ENCODE measurements at places on chromosomes 5 and 9. TPM values are rescaled to one million over a fixed set of nuclear protein-coding genes. Genes with fewer than 3 reads are reported as not detected.

The SCGB3A1 gene
- total RNA-seq: not detected

The PCDHA3 gene
- 0.63 TPM for total RNA-seq

The ADAMTS19 gene
- 0.19 TPM for total RNA-seq

The TRIO gene
- total RNA-seq: 238 TPM

The FOXD4L6 gene
- total RNA-seq: 0.25 TPM

The ANKRD18B gene
- not detected for total RNA-seq

The DBH gene
- 0.19 TPM for total RNA-seq

The FBP1 gene
- 10.9 TPM for total RNA-seq

The PRLR gene
- total RNA-seq: 2.4 TPM

The IPPK gene
- total RNA-seq: 13.2 TPM

The EMB gene
- total RNA-seq: 66.1 TPM

The TRIM36 gene
- total RNA-seq: 1.9 TPM

The PTPA gene
- 49.5 TPM for total RNA-seq

The PDE6A gene
- total RNA-seq: not detected

The SH3TC2 gene
- total RNA-seq: 8.4 TPM

The HAPLN1 gene
- total RNA-seq: not detected

The LRRC19 gene
- not detected for total RNA-seq

The CORO2A gene
- 2.9 TPM for total RNA-seq

The NR6A1 gene
- total RNA-seq: 0.95 TPM

The F2RL1 gene
- total RNA-seq: 3.0 TPM

The ENTPD2 gene
- 0.25 TPM for total RNA-seq

The SCGB3A2 gene
- total RNA-seq: not detected

The EQTN gene
- 0.95 TPM for total RNA-seq

The SLC9A3 gene
- total RNA-seq: 1.3 TPM

The FOXD4L4 gene
- not detected for total RNA-seq

The FAM221B gene
- total RNA-seq: not detected

The FYB1 gene
- 23.9 TPM for total RNA-seq

The ZNF608 gene
- 23.6 TPM for total RNA-seq

The SLC6A7 gene
- not detected for total RNA-seq

The FBP2 gene
- not detected for total RNA-seq

The CFAP90 gene
- not detected for total RNA-seq

The ITGA2 gene
- total RNA-seq: 1.5 TPM

The ADAMTSL1 gene
- 3.0 TPM for total RNA-seq

The UGT3A2 gene
- total RNA-seq: not detected

The PRR16 gene
- 1.9 TPM for total RNA-seq

The MLANA gene
- not detected for total RNA-seq

The SARDH gene
- 0.56 TPM for total RNA-seq

The MUSK gene
- not detected for total RNA-seq

The ITK gene
- total RNA-seq: 2.0 TPM

The LCP2 gene
- 68.6 TPM for total RNA-seq

The PBX3 gene
- 24.4 TPM for total RNA-seq

The SLCO6A1 gene
- total RNA-seq: not detected

The TTLL11 gene
- 12.7 TPM for total RNA-seq

The ADAMTS16 gene
- 1.9 TPM for total RNA-seq

The SAXO1 gene
- total RNA-seq: not detected

The OSMR gene
- 180 TPM for total RNA-seq

The RPS23 gene
- total RNA-seq: 4,131 TPM

The PNPLA7 gene
- total RNA-seq: 14.0 TPM

The HK3 gene
- total RNA-seq: 61.6 TPM

The MPDZ gene
- 41.6 TPM for total RNA-seq

The OSTF1 gene
- total RNA-seq: 38.5 TPM

The BTNL9 gene
- 42.0 TPM for total RNA-seq

The SOX30 gene
- 0.12 TPM for total RNA-seq

The KIF2A gene
- 35.8 TPM for total RNA-seq

The ZNF782 gene
- total RNA-seq: 6.9 TPM

The PLAA gene
- 23.3 TPM for total RNA-seq

The HAVCR2 gene
- 13.7 TPM for total RNA-seq

The NRG2 gene
- 16.9 TPM for total RNA-seq

All from omental fat pad (tissue), 4 donors.